ENCODE measurements at places on chromosomes 12 and 14.

DNA sequence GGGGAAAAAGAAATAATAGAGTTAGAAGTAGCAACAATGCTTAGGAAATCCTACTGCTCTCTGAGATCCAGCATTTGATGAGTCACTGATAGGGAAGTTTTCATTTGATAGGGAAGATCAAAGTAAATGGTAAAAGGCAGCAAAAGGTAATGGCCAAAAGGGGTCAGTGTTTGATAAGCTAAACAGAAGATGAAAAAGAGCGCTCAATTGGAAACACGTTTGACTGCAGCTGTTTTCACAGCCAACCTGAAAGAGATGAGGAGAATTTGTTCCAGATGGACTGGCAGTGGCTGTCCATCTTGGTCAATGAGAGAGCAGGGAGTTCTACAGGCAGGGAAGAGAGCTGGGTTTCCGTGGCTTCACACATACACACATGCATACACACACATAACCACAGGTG is 264.2 kb downstream of the TMEM132C start:
- DNase-seq: no peak

DNA sequence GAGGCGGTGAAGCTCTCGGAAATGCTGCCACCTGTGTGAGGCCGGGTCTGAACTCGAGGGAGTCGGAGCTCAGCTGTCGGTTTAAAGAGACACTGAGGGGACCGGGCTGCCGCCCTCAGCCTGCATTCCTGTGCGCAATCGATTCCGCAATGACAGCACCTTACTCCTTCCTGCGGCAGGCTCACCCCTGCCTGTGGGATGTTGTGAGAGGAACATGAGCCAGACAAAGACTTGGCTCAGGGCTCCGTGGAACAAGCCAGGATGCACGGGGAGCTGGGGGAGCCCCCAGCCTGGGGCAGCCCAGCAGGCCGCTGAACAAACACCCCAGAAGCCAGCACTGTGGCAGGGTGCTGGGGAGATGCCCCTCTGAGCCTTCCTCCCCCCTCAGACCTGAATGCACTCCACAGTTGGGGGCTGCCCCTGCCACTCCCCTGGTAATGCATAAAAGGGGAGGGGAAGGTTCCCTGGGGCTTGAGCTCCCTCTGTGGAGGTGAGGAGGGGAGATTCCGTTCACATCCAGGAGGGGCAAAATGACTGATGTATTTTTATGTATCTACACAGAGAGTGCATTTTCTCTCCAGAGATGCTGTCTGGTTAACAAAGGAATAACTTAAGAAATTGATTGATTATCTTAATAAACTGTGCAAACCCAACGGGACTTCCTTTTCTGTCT is 20.6 kb downstream of the RFLNA start:
- no peak for DNase-seq

- no peak for DNase-seq
These were observed 414.2 kb downstream of the RMST start for GRCh38 chr12:97876780-97877179.

DNA sequence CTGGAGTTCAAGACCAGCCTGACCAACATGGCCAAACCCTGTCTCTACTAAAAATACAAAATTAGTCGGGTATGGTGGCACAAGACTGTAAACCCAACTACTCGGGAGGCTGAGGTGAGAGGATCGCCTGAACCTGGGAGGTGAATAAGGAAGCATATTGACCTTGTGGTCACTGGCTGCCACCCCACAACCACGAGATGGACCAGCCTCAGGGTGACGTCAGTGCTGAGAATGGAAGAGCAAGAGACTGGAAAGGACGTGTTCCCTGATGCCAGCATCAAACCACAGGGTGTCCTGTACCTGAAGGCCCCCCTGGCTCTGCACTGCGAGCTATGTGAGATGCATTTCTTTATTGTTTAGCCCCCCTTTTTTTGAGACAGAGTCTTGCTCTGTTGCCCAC is 45.9 kb upstream of the BDKRB2 start:
- DNase-seq: no peak

DNA sequence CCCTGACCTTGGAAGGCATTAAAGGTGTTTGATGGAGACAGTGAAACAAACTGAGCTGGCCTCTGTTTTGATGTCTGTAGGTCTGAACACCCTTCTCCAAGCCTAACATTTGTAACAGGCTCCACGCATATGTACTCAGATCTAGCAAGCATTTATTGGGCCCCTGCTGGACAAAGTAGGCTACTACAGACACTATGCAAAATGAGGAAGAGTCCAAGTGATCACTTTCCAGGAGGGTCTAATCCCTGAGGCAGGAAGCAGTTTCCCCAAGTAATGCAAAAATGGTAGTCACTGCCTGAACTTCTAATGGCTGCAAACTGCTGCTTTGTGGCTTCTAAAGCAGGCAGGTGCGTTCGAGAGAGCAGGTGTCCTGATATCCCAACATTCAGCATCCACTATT is 405.8 kb downstream of the MED13L start:
- peak; percentile 30 for DNase-seq

DNA sequence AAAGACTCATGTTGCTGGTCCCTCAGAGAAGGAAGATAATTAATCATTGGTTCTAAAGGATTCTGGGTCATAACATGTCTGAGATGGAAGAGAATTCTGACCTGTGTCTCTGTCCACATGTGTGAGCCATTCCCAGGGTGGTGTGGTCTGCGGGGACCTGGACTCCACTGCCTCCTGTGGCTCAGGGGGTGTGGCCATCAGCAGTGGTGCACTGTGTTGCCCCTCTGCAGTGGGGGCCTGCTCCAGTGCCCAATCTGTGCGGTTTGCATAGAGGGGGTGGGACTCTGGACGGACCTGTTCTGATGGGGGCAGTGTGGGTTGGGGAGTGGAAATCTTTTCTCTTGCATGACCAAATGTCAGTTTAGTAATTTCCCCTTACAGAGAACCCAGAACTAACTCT is 13.5 kb downstream of the KRT85 start:
- no peak for DNase-seq

DNA sequence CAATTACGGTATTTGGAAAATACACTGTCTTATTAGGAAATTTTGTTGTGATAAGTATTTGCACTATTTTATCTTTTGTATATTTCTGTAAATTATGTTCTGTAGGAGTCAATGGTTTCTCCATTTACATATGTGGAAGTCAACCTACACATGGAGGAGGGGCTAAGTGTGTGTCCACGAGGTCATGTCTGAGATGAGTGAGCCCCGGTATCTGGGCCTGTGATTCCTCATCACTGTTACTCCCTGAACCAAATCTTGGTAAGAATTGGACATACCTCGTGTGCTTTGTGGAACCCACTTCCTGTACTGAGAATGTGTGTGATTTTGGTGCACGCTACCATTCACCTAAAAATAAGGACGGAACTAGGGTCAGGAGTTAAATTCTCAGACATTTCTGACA is 1105.5 kb downstream of the TMEM121 start:
- no peak for DNase-seq

DNA sequence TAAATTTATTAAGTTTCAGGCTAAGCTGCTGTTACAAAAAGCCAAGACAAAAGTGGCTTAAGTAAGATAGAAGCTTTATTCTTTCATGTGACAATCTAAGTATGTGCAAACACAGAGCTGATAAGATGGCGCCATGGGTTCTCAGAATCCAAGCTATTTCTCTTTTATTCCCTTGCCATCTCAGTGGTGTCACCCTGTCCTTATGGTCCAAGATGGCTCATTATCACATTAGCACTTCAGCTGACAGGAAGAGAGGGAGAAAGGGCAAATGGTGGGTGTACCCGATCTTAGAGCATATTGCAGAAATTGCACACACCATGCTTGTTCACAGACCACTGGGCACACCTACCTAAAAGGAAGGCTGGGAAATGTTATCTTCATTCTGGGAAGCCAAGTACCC is 211.7 kb downstream of the TMTC2 start:
- no peak for DNase-seq

DNA sequence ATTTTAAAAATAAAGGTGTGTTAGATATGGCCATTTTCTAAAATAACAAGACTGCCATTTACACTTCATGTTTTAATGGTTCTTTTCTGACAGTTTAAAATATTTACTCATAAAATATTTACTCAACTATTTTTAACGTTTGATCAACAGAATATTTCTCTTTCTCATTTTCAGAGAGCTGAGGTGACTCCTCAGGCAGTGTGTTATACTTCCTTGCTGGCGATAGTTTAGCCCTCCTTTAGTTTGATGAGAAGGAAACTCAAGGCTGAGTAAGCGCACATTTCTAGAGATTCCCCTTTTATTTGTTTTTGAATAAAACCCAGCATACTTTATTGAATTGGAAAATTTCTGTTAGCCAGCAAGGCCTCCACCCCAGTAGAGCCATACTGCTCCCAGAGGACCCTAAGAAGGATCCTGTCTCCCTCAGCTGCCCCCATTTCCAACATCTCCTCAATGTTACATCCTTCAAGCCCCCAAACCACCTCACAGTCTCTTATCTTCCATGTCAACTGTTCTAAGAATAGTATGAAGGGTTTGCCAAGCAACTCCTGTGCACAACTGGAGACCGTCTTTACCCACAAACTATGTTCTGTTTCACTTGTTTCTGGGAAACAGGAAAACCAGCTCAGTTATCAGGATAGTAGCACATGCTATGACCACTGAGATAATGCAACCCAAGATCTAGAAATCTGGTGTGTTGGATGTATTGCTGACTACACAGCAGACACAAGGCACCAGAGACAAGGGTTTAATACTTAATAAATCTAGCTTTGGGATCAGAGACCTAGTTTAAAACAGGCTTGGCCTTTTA is 129.5 kb downstream of the STXBP6 start:
- DNase-seq: no peak

- DNase-seq: peak; percentile 29
These were observed 2.0 kb downstream of the SP1 start for GRCh38 chr12:53381731-53382630.

- DNase-seq: no peak
These were observed 9.5 kb upstream of the NUMB start for GRCh38 chr14:73467800-73468199.

- DNase-seq: no peak
These were observed 1620.4 kb upstream of the FLRT2 start for GRCh38 chr14:83909507-83909906.

GRCh38 chr12:6212086-6212485 is 11.9 kb downstream of the CD9 start:
- no peak for DNase-seq

DNA sequence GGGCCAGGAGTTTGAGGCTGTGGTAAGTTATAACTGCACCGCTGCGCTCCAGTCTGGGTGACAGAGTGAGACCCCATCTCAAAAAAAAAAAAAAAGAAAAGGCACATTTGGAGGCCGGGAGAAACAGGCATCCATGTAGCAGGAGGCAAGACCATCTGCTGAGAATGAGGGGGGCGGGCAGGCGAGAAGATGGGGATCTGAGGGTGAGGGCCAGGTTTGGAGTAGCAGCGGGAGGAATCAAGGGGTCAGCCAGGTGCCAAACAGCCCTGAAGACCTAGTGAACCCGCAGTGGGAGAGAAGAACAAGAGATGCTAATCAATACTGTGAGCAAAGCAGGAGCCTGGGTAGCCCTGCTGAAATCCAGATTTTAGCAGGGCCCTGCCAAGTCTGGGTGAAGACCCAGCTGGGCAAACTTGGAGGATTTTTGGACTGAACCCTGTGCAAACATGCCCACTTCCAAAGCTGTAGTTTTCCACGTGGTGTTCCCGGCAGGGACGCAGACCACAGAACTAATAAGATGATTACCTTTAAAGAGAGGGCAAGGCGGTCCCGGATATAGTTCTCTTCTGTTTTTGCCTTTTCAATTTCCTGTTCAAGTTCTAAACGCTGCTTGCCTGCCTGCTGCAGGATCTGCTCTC is 61.0 kb downstream of the NIN start:
- no peak for DNase-seq

DNA sequence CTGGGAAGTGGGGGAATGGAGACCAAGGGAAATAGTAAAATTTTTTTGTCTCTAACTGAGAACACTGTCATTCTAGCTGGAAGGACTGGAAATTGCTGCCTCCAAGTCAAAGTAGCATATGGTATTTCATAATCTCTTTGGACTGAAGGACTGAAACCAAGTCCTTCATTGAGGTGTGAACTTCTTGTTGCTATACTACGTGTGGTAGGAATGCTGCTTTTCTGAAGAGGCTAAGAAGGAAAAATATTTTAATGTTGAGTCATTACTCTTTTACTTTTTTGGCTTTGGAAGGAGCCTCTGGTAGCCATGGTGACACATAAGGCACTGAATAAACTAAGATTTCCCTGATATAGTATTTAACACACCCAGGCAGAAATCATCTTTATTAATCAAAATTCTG is 465.4 kb downstream of the NPAS3 start:
- no peak for DNase-seq

- no peak for DNase-seq
These were observed 27.0 kb downstream of the SINHCAF start for GRCh38 chr12:31298922-31299321.

DNA sequence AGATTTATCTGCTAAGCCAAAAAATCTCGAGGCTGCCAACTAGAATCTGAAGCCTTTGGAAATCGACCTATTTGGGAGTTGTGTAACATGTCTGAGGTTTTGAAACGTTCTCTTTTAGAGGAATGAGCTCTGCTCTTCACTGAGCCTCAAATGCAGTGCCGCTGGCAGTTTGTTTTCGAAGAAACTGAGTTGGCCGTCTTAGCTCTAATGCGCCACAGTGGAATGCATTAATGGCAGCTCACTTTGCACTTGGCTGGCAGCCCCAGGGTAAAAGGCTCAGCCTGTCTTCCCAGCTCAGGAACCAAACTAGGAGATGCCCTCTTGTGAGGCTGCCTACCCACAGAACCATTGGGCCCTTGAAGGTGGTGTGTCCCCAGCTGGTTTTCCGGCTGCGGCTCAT is 53.8 kb downstream of the SFSWAP start:
- DNase-seq: no peak

DNA sequence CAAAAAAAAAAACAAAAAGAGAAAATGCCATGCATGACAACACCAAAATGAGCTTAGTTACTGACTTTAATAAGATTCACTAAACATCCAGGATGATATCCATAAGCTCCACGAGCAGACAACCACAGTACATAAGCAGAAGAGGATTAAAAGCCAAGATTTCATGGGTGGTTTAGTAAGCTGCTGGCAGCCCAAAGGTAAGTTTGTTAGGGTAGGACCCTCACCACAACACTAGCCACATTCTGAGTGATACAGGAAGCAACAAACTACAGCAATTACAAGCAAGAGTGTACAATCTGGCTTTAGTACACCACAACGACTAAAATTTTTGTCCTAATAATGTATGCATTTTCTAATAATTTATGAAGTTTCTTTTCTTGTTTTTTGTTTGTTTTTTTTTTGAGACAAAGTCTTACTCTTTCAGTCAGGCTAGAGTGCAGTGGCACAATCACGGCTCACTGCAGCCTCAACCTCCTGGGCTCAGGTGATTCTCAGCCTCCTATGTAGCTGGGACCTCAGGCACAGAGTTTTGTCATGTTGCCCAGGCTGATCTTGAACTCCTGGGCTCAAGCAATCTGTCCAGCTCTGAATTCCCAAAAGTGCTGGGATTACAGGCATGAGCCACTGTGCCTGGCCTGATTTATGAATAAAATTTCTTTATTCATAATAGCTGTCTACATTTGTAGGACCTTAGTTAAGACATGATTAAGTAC is 221.4 kb downstream of the MED13L start:
- no peak for DNase-seq

GRCh38 chr12:47744005-47744651 is 14.6 kb downstream of the RAPGEF3 start:
- DNase-seq: no peak

- DNase-seq: no peak
These were observed 108.4 kb downstream of the BRMS1L start for GRCh38 chr14:35934499-35934898.

Measured in nephron progenitor cell (in vitro differentiated cells).